ENCODE measurements at places on chromosomes 7 and 10.

GRCh38 chr7:19728716-19729115 is 19.9 kb upstream of the POLR1F start:
- H3K4me3 ChIP-seq = no peak overlapping the region
- H3K4me1 ChIP-seq = no peaks in the 10 kb centered on the region
- peaks cover 30% of the 10 kb centered on the region for H3K27me3 ChIP-seq

GRCh38 chr7:151895631-151896031 is 18.7 kb upstream of the PRKAG2 start:
- H3K27ac ChIP-seq = no peak overlapping the region
- H3K4me3 ChIP-seq = no peak overlapping the region
- peaks cover 33% of the 10 kb centered on the region for H3K27me3 ChIP-seq
- no peaks in the 10 kb centered on the region for H3K36me3 ChIP-seq
- no peak for DNase-seq

DNA sequence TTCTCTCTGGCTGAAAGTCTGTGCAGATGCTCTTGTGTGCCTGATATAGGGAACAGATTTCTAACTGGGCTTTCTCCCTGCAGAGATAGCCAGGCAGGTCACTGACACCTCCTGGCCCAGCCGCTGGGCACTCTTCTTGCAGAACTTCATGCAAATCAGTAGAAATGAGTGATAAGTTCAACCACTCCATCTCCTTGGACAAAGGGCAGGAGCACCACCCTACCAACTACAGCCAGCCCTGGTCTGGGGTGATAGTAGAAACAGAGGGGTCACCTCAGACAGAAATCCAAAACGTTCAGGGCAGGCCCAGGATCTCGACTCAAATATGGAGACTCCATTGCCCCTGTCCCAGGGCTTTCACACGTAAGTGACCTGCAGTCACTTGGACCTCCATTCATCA is 917.8 kb upstream of the ZNF722 start:
- no peaks in the 10 kb centered on the region for H3K36me3 ChIP-seq
- no peak overlapping the region for H3K27ac ChIP-seq
- H3K27me3 ChIP-seq = no peaks in the 10 kb centered on the region
- H3K4me3 ChIP-seq = no peak overlapping the region

DNA sequence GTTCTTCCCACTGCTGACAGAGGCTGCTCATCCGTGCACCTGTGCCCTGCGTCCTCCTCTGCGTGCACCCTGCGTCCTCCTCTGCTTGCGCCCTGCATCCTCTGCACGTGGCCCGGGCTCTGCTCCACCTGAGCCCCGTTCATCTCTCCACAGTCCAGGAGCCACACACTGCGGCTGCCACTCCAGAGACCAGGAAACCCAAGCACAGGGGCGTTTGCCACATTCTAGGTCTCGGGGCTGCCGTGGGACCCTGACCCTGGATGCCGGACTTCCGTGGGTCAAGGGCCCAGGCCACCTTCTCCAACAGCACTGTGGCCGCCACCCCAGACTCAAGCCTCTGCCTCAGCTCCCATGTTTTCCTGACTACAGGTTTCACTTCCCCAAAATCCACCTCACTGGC is 460.4 kb downstream of the PTPRN2 start:
- no peak overlapping the region for H3K4me3 ChIP-seq
- H3K27me3 ChIP-seq = no peaks in the 10 kb centered on the region
- no peaks in the 10 kb centered on the region for H3K36me3 ChIP-seq
- no peak for DNase-seq
- H3K27ac ChIP-seq = no peak overlapping the region
- no peaks in the 10 kb centered on the region for H3K4me1 ChIP-seq

- no peak for DNase-seq
- peaks cover 5% of the 10 kb centered on the region for H3K4me1 ChIP-seq
- no peaks in the 10 kb centered on the region for H3K27me3 ChIP-seq
- H3K4me3 ChIP-seq = no peak overlapping the region
Measured at GRCh38 chr7:26735976-26736600, 128.3 kb downstream of the SKAP2 start.

GRCh38 chr7:67391168-67391567 is 394.5 kb downstream of the TYW1 start:
- H3K4me1 ChIP-seq = no peaks in the 10 kb centered on the region
- no peak for DNase-seq
- H3K36me3 ChIP-seq = no peaks in the 10 kb centered on the region

GRCh38 chr7:36076074-36076473 is 77.0 kb upstream of the EEPD1 start:
- peaks cover 13% of the 10 kb centered on the region for H3K27me3 ChIP-seq
- DNase-seq = no peak
- H3K36me3 ChIP-seq = no peaks in the 10 kb centered on the region
- H3K27ac ChIP-seq = no peak overlapping the region
- no peak overlapping the region for H3K4me3 ChIP-seq

DNA sequence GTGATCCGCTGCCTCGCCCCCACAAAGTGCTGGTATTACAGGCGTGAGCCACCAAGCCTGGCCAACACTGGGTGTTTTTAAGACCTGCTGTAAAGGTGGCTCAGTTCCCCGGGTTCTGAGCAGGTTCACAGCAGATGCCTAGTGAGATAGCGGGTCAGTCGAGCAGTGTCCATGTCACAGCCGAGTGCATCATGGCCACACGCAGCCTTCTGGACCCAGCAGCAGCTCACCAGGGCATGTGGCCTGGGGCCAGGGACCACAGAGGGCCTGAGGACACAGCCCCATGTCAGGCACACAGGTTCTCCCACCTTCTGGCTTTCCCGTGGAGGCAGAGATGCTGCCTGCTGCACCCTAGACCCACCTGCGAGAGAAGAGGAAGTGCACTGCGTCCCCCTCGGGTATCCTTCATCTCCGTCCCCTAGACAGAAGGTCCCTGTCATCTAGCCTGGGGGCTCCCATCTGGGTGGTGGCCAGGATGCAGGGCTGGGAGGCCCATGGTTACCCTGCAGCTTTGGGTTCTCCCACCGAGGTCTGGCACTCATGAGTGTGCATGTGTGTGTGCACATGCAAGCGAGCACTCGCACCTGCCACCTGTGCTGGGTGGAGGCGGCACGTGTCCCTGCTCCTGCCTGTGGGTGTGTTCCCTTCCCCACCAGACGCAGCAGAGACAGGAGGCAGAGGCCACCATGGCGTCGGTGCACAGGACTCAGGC is 98.6 kb downstream of the NKX6-2 start:
- no peak overlapping the region for H3K27ac ChIP-seq
- H3K4me3 ChIP-seq = no peak overlapping the region
- H3K27me3 ChIP-seq = no peaks in the 10 kb centered on the region
- H3K4me1 ChIP-seq = peaks cover 32% of the 10 kb centered on the region

DNA sequence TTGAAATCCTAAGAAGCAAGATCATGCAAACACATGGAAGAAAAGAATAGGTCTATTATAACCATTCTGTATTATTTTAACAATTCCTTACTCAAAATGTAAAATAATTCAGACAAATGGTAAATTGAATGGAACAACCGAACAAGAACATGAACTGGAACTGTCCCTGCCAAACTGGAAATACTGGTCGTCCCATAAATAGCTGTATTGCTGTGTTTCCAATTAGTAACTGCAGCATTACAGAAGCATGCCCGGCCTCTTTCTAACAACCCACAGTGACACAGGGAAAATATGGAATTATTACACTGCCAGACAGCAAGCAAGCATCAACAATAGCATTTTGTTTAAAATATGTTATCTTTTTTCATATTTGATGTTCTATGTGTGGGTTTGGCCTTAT is 1138.5 kb upstream of the PHF14 start:
- no peak overlapping the region for H3K4me3 ChIP-seq
- no peaks in the 10 kb centered on the region for H3K36me3 ChIP-seq
- H3K27ac ChIP-seq = no peak overlapping the region
- H3K4me1 ChIP-seq = no peaks in the 10 kb centered on the region

DNA sequence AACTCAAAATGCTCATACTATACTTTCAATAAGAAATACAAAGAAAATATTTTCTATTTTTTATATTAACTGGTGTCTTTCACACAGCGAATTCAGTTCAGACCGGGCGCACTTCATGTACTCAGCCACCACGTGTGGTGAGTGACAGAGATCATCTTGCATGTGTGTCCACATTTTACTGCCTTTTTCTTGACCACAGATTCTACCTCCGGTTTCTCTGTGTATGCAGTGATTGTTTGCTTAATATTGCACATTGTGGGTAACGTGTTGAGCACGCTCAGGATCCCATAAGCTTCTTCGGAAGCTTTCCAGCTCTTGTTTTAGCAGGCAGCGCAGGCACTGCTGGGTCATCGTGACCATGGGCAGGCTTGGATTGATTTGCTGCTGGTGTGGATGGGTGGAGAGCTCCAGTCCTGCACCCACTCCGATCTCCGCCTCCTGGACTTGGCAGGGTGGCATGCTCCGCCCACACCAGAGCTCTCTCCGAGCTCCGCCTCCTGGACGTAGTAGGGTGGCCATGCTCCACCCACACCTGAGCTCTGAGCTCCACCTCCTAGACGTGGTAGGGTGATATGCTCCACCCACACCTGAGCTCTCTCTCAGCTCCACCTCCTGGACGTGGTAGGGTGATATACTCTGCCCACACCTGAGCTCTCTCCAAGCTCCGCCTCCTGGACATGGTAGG is 253.3 kb downstream of the DIP2C start:
- H3K4me1 ChIP-seq = peaks cover 7% of the 10 kb centered on the region
- H3K36me3 ChIP-seq = no peaks in the 10 kb centered on the region
- no peak for DNase-seq
- peaks cover 9% of the 10 kb centered on the region for H3K27me3 ChIP-seq
- no peak overlapping the region for H3K4me3 ChIP-seq
- no peak overlapping the region for H3K27ac ChIP-seq

DNA sequence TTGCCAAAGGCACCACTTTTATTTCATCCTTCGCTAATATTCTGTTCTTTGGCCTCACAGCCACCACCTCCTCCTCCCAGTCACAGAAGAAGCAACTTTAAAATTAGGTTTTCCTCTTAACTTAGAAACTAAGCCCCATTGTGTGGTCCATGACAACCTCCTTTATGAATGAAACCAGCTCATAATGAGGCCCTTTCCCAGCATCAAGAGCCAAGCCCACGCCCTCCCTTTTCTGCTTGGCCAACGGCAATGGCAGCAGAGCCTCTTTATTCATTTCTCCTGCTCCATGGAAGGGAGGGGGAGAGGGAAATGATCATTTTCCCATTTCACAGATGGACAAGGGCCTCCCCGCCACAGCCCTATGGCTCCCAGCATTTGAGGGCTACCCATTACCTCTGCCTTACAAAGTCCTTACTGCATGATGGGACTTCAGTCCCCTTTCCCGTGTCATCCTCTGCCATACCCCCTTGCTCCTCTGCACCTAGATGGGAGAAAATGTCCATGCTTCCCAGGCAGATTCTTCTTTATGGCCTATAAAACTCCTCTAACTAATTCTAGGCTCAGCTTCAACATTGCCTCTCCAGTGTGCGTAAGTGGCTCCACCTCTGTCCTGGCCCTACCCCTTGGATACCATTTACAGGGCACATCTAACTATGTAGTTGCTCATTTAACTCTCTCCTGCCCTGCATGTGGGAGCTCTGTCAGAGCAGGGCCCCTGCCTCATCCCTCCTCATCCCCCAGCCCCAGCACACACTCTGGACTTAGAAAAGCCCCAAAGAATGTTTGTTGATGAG is 475.5 kb downstream of the RPS24 start:
- H3K4me3 ChIP-seq = no peak overlapping the region
- no peak overlapping the region for H3K27ac ChIP-seq
- H3K4me1 ChIP-seq = no peaks in the 10 kb centered on the region
- H3K27me3 ChIP-seq = peaks cover 7% of the 10 kb centered on the region

DNA sequence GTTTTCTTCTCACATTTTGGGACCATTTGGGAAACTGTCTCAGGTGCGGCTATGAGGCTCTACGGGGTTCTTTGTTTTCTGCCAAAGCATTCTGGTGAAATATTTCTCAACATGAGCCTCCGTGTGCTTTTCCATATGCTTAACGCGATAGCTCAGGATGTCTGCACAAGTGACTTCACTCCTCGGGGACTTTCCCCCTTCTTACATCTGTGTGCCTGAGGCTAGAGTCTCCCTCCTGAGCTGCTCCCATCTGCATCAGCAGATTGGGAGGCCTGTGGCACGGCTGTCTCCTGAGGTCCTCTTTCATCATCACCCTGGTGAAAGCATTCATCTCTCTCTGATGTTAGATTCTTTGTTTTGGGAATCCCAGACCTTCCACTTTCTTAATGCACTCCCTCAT is 1190.9 kb downstream of the TYW1 start:
- no peak overlapping the region for H3K27ac ChIP-seq
- no peaks in the 10 kb centered on the region for H3K27me3 ChIP-seq
- no peaks in the 10 kb centered on the region for H3K36me3 ChIP-seq
- no peak for DNase-seq
